ENCODE measurements at places on chromosomes 12 and 14.
A peak's percentile ranks its signal among the peaks of the same experiment; 100 is the strongest.

- peak; percentile 47 for DNase-seq
Measured at GRCh38 chr12:121110211-121110940, 22.3 kb upstream of the P2RX7 start.

DNA sequence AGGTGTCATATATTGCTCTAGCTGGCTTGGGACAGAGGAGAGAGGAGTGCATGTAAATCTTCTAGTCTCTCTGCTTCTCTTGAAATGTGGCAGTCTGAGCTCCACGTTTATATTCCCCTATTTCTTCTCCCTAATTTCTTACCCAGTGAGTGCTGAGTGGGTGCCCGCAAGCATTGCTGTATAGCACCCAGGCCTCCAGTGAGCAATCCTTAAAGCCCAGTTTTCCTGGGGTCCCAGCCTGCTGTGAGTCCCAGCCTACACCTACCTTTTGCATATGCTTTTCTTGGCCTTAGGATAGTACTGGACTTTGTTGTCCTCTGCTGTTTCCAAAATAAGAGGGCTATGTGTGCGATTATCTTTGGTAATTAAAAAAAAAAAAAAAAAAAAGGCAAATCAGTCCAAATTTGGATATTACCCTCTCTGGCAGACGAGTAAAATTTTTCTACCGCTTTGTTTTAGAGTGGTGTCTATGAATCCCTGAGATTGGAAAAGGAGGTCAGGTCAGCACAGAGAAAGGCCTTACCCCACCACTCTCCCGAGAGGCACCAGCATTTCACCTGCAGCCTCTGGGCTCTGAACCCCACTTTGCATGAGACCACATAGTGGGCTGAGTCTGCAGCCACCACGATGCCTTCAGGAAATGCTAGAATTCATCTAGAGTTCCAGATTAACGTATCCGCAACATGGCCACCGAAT lies 1.1 kb downstream of the MGST1 start:
- DNase-seq, result no peak

DNA sequence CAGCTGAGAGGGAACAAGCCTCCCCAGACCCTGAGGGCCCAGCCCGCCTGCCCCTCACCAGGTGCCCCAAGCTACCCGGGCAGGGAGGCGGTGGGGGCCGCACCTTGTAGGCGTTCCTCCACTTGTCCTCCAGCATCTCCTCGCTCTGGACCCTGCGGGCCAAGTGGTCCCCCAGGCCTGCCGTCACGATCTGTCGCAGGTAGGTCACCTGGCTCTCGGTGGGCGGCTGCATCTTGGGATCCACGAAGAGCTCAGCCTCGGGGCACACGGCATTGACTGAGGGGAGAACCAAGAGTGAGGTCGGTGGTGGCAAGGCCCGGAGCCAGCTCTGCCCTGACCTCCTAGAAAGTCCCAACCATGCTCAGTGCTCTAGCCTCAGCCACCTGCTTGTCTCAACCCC lies 36.6 kb downstream of the DHX37 start:
- DNase-seq, result peak; percentile 27

- no peak for DNase-seq
Measured at GRCh38 chr12:1003600-1004271, 12.7 kb downstream of the ERC1 start.

GRCh38 chr12:67885375-67886169 lies 103.7 kb upstream of the IFNG-AS1 start:
- no peak for DNase-seq

DNA sequence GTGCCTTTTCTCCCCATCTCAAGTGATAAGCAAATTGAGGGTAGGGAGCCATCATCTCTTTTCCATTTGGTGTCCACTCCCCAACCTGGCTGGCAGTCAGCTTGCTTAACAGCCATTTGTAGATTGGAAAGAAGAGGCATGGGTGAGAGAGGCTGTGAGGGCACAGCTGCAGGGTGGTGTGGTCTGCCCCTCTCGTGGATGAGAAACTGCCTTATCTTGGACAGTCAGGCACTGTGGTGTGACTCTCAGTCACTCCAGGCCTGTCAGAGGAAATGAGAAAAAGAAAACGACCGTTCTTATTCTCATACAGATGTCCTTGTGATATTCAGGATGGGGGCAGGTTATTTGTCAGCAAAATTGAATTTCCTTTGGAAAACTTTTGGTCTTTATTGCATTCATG lies 65.1 kb upstream of the SRSF5 start:
- no peak for DNase-seq

DNA sequence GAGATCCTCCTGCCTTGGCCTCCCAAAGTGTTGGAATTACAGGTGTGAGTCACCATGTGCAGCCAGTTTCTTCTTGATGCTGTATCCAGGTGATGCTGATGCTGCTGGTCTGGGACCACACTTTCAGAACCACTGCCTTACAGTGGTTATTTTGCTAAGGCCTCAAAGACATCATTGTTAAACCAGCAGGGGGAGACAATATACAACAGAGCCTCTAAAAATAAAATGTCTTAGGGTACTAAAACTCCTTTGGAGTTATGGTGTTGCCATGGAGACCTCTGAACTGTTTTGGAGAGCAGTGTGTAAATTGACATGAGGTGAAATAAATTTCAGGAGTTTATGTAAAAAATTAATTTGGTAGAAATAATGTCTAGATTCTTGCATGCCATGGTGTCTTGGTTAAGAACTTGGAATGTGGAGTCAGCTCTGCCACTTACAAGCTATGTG lies 1.1 kb upstream of the ARG2 start:
- DNase-seq, result peak; percentile 34

DNA sequence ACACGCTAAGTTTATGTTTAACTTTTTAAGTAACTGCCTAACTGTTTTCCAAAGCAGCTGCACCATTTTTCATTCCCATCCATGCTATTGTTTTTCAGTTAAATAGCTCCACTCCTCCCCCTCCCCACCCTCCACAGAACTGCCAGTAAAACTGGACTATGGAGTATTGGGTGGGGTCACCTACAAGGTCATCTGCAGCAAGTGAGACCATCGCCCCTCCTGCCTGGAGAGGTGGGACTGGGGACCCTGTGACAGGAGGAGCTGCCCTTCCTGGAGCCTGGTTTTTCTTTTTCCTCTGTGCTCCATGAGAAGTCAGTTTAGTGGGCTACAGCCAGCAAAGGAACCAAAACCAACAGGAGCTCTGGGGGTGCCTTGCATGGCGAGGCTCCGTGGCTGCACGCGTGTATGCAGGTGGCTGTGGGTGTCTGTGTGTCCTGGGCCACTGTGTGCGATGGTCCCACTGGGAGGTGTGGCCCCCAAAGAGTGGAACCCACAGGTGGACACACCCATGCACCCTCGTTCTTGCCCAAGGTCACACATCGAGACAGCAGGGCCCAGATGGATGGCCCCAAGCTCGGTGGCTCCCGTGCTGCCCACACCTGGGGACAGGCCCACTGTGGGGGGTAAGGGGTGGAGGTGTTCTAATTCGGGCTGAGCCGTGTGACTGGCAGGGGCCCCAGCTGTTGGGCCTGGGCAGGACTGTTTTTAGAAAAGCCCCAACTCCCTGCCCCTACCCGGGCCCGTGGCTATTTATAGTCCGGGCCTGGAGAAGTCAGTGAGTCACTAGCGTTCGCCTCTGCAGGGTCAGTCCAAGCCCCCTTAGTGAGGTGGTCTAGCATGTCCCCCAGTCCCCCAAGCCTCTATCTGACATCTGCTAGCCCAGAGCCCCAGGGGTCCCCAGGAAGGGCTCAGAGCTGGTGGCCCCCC lies 2.3 kb upstream of the ADSS1 start:
- no peak for DNase-seq

All from GM12891 (cell line).